ENCODE measurements at places on chromosomes 6 and 20.
A peak's percentile ranks its signal among the peaks of the same experiment; 100 is the strongest.

DNA sequence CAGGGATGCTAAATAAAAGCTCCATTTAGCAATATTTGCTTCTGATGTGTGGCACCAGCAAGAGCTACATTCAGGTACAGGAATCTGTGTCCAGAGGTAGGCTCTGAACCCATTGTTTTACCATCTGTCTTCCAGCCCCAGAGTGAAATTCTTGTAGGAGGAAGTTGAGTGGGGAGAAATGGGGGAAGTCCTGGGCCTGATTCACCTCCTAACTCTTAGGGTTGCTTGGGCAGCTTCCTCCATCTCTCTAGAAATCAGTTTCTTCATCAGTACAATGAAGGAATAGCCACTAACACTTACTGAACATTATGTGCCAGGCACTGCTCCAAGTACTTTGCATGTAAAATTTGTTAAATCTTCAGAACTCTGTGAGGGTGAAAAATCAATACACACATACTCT is 35.1 kb upstream of the TSPYL1 start:
- no peak for DNase-seq

DNA sequence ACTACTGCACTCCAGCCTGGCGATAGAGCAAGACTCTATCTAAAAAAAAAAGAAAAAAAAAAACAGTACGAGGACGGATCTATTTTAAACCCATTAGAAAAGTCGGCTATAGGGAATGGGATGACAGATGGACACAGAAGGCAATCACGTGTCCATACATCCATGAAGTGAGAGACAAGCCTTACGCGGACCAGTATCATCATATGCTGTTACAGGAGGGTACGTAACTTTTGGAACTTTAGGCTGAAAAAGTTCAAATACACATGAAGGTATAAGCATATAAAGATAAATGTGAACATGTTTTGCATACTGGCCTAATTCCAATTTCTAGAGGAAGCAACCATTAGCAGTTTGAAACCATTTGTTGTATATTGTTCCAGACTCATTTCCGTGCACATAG is 109.8 kb upstream of the EXOC2 start:
- DNase-seq, result no peak

DNA sequence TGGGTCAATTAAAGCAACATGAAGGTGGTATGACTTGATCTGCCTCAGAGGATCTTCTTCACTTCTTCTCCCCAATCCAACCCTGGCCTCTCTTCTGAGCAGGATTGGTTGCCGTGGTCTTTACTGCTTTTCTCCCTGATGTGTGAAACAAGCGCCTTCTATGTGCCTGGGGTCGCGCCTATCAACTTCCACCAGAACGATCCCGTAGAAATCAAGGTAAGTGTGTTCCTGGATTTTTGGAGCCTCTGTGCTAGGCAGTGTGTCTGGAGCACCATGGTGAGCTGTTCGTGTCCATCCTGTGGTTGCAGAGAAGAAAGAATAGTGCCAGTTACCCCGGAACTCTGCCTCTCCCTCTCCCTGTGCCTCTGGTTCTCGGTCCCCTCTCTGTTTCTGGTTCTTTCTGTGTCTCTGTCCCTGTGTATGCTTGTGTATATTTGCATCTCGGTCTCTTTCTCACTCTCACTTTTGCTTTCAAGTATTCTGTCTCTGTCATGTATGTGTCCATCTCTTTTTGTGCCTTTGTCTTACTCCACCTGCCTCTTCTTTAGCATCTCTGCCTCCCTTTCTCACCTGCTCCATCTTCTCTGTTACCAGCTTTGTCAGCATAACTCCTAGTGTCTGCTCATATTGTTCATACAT is 23.5 kb downstream of the TM9SF4 start:
- DNase-seq, result no peak

- DNase-seq, result no peak
Measured at GRCh38 chr6:109488001-109488400, 5.0 kb upstream of the ZBTB24 start.

GRCh38 chr6:82651845-82652335 is 288.3 kb downstream of the TPBG start:
- no peak for DNase-seq

- no peak for DNase-seq
Measured at GRCh38 chr6:146434732-146435390, 108.8 kb upstream of the RAB32 start.

DNA sequence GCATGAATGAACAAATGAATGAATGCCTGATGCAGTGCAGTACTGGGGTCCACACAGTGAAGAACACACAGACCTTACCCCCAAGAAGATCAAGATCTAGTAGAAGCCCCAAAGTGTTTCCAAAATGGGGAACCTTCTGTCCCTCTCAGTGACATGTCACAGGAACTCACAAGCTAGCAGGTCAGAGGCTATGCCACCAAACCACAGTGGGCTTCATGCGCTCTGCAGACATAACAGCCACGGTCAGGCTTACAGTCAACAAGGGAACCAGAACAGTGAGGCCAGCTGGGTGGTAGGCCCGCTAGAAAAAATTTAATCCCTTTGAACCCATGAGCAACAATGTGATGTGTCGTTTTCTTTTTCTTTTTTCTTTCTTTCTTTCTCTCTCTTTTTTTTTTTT is 20.2 kb upstream of the ARFGEF2 start:
- DNase-seq, result no peak

DNA sequence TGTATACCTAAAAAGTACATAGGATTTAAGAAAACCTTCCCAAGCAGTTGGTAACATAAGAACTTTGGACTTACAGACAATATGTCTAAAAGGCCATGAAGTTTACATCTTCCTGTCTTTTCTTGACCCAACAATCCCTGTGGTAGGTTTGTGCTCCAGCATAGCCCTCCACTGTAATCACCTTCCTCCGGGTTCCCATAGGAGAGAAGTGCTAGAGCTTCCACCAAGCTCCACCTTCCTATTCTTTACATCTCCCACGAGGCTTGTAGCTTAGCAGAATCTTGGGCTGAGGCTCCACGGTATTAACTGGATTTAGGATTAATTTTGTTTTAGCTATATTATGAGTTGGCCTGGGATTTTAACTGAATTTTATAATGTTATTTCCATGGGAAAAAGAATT is 23.3 kb downstream of the ADGRG6 start:
- no peak for DNase-seq

- DNase-seq, result no peak
Measured at GRCh38 chr6:22804620-22805261, 235.4 kb downstream of the HDGFL1 start.

- no peak for DNase-seq
Measured at GRCh38 chr20:58566981-58567380, 51.8 kb upstream of the APCDD1L start.

DNA sequence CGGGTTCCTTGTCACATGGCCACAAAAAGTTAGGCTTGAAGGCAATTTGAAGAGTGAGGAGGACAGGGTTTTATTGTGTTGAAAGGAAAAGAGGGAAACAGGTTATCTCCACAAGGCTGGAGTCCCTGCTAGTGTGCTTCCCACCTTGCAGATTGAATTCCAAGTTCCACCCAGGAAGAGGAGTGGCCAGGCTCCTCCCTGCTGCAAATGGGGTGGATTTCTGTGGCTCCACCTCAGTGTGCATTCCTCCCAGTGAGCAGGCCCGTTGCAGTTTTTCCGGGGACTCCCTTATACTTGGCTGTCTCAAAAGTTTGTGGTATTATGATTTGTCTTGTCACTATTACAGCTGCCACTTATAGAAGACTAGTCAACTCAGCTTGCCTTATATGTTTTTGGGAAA is 281.8 kb upstream of the PLCB4 start:
- no peak for DNase-seq

GRCh38 chr6:66605971-66606370 is 898.9 kb upstream of the EYS start:
- DNase-seq, result peak; percentile 61

DNA sequence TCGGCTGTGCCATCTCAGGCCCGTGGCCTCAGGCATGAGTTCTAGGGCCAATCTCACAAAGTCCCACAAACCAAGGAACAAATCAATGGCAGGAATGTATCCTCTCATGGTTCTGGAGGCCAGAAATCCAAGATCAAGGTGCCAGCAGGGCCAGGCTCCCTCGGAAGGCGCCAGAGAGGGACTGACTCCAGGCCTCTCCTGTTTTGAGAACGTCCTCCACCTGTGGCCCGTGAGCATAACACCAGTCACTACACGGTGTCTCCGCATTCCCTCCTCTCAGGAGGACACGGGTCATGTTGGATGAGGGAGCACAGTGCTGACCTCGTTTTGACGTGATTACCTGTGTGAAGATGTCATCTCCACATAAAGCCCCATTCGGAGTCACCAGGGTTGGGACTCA is 45.0 kb upstream of the SMOC2 start:
- DNase-seq, result no peak

DNA sequence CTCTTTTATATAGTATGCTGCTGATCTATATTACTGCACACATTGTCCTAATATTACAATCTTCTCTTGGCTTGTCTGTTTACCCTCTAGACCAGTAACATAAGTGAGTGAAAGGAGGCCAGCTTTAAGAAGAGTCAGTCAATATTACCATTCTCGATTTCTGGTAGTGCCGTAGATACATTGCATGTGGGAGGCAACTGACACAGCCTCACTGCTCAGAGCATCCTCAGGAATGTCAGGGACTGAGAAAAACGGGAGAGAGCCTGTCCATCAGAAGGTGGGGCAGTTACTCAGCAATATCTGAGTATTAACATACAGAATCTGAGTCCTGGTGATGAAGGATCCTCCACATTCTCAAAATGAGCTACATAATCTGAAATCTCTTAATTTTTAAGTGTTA is 259.9 kb downstream of the GJA1 start:
- no peak for DNase-seq

DNA sequence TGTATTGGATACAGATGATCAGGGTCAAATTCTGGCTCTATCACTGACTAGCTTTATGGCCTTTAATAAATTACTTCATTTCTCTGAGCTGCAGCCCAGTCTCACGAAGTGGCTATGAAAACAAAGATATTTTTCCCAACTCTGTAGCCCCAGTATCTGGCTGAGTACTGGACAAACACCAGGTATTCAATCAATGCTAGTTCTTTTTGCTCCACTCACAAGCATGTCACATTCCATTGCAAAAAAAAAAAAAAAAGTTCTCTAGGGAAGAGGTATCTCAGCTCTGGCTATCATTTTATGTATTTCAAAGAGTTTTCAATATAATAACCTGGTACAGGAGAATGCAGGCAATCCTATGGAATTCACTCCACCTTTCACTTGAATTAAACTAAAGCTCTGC is 3.1 kb downstream of the CHD6 start:
- DNase-seq, result no peak

DNA sequence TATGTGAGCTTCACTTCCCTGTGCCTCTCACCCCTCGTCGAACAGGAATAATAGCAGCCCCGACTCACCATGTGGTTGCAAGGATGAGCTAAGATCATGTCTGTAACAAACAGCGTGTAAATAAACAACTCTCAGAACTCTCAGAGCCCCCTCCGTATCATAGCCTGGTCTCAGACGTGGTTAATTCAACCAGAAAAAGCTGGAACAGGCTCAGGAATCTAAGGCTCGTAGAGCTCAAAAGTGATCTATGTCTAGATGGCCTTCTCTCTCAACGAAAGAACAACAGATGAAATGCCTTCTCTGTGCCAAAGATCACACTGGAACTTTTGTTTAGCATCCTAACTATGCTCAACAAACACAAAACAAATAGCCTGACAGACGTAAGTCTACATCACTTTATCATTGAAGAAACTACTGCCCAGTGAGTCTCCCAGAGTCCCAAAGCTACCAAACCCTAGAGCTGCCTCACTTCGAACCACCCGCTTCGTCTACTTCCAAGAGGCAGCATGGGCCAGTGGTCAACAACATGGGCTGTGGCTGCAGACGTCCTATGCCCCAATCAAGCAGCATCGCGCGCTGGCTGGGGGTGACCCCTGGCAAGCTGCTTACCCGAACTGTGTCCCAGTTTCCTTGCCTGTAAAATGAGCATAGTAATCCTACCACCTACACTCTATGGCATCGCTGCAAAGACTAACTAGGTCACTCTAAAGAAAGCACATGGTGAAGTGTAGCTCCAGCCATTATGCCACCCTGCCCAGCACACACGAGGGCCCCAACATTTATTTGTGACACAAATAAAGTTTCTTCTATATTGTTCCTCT is 35.1 kb downstream of the NFATC2 start:
- DNase-seq, result peak; percentile 55

GRCh38 chr6:64815718-64816117 is 891.3 kb downstream of the EYS start:
- peak; percentile 68 for DNase-seq

- no peak for DNase-seq
Measured at GRCh38 chr6:99219788-99220187, 129.7 kb downstream of the FAXC start.

- DNase-seq, result no peak
Measured at GRCh38 chr6:3893487-3893886, 44.3 kb downstream of the FAM50B start.

DNA sequence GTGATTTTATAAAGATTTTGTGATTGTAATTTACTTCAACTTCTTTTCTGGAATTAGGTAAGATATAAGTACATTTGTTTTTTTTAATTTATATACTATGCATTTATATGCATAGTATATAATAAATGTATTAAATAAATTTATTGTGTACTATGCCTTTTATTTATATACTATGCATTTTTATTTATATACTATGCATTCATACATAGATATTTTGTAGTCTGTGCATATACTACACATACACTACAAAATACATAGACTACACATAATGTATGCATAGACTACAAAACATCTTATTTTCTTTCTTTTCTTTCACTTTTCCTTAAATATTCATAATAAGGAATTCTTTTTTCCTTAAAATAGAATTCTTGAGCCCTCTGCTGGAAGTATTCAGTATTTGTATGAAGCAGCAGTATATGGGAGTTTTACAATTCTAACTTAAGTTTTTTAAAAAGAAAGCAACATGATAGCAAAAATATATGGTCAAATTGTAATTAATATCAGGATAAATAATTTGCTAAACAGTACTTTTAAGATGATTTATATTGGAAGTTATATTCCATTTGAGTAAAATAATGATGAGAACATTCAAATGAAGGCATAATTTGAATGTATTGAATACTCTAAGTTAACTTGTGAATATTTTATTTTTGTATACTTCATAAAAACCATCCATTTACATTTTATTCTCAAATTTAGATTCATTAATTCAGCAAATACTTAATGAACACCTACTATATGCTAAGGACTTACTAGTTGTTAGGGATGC is 129.3 kb downstream of the KLHL32 start:
- DNase-seq, result peak; percentile 40

GRCh38 chr6:154526996-154527395 is 16.5 kb upstream of the CNKSR3 start:
- no peak for DNase-seq

GRCh38 chr6:32462609-32463008 is 22.9 kb downstream of the HLA-DRA start:
- peak; percentile 5 for DNase-seq

GRCh38 chr6:11197175-11197536 is 35.3 kb downstream of the NEDD9 start:
- DNase-seq, result peak; percentile 94
